ENCODE measurements at places on chromosomes 13 and 19.
A peak's percentile ranks its signal among the peaks of the same experiment; 100 is the strongest.

GRCh38 chr19:29448046-29448445 lies 77.7 kb upstream of the VSTM2B start:
- no peak for DNase-seq

- DNase-seq, result no peak
Observed at GRCh38 chr19:43777163-43777695, 3.5 kb downstream of the KCNN4 start.

DNA sequence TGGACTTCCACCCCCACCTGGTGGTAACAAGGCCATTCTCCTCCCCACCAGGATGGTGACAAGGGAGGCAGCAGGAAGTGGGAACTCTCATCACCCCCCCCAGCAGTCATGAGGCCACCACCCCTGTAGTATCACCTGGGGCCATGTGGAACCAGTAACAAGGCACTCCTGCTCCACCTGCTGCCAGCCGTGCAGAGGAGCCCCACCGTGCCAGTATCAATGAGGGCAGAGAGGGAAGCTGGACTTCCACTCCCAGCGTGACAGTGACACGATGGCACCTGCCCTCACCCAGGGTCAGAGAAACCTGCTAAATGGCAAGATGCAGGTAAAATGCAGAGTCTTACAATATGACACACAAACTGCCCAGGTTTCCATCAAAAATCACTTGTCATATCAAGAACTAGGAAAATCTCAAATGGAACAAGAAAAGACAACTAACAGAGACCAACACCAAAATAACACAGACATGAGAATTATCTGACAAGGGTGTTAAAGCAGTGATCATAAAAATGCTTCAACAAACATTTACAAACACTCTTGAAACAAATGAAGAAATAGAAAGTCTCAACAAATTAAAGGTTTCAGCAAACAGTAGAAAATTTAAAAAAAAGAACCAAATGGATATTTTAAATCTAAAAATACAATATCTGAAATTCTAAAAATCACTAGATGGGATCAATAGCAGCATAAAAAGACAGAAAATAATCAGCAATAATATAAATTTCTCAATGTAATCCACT lies 9.1 kb upstream of the SPACA7 start:
- DNase-seq, result no peak

GRCh38 chr19:38417544-38418506 lies 8.2 kb downstream of the RASGRP4 start:
- no peak for DNase-seq

DNA sequence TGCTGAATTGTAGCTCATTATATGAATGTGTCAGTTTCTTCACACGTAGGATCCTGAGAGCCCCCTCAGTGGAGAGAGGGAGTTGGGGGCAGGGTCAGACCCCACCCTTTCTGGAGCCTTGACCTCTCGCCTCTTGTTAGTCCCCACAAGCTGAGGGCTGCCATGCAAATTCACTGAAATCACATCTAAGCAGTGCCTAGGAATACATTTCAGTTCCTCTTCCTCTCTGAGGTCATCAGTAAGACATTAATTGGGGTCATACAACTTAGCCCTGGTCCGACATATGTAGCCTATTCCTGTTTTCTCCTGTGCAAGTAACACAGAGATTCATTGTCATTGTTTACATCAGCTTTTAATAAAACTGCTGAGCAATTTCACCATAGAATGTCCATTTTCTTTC lies 30.0 kb downstream of the MYO9B start:
- no peak for DNase-seq

DNA sequence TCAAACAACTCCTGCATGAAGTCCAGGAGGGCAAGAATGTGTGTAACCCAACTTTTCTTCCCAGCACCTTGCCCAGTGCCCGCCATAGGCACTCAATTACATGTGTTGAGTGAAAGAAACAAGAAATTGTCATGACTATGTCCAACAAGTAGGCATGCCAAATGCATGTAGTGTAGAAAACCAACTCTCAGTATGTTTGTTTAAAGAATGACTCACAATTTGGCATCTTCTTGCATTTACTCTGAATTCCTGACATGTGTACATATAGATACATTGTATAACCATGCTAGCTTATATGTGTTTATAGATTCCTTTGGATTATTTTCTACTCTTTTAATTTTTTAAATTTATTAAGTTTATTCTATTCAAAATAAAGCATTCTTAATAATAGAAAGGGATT lies 305.0 kb downstream of the EFNB2 start:
- DNase-seq, result peak; percentile 71

Measured in LNCaP clone FGC (cell line).